Femur (tissue), 1 donor: ENCODE measurements at places on chromosomes 1 and 21.

- DNase-seq: no peak
Observed at GRCh38 chr1:89870998-89871397, 50.2 kb downstream of the LRRC8D start.

DNA sequence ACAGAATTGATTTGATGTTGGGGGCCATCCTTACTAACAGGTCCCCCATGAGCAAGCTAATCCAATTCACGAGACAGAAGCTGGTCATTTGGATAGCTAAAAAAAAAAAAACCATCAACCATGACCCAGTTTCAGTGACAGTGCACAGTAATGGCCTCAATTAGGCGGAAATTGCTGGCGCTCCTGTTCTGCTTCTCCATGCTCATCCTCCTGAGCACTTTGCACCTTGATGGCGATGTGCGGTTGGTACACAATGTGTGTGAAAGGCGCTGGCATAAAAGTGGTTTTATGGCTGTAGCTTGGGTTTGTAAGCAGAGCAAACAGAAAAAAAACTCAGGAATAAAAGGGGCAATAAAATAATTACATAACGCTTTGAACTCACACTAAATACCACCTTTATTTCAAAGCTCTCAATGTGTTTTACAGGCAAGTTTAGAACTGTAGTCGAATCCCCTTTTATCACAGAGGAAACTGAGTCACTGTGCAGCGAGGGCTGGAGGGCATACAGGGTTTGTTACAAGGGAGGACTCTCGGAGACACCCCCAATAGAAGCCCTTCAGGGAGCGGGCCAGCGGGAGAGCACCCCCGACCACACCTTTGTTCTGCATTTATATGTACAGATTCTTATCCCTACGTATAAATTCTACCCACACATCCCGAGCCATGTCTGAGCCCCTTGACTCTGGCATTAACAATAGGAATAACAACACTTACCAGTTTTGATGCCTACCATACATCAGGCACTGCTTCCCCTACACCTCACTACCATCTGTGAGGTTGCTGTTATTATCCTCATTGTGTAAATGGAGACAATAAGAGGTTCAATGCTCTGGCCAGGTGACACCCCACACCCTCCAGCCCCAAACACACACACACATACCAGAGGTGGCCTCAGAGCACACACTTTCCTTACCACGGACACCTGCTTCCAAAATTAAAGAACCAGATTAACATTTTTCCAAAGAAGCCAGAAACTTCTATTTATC lies 213.5 kb upstream of the IRF2BP2 start:
- DNase-seq: no peak

- DNase-seq: no peak
Observed at GRCh38 chr1:45934947-45935346, 131.5 kb downstream of the MAST2 start.

DNA sequence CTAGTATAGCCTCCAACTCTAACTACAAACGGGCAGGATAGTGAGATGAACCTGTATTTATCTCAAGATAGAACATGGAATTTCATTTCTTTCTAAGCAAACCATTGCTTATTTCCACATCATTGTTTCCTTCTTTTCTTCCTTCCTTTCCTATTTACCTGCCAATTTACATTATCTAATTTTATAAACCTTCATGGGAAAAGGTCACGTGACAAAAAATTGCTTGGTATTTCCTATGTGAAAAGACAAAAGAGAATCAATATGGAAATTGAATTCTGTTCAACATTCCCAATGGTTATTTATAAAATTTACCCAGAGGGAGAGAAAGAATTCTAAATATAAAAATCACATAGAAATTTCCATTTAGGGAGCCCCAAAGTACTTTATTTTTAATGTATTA lies 22.4 kb upstream of the RBM15 start:
- DNase-seq: no peak

- no peak for DNase-seq
Observed at GRCh38 chr1:172966844-172967540, 83.7 kb downstream of the TNFSF18 start.

DNA sequence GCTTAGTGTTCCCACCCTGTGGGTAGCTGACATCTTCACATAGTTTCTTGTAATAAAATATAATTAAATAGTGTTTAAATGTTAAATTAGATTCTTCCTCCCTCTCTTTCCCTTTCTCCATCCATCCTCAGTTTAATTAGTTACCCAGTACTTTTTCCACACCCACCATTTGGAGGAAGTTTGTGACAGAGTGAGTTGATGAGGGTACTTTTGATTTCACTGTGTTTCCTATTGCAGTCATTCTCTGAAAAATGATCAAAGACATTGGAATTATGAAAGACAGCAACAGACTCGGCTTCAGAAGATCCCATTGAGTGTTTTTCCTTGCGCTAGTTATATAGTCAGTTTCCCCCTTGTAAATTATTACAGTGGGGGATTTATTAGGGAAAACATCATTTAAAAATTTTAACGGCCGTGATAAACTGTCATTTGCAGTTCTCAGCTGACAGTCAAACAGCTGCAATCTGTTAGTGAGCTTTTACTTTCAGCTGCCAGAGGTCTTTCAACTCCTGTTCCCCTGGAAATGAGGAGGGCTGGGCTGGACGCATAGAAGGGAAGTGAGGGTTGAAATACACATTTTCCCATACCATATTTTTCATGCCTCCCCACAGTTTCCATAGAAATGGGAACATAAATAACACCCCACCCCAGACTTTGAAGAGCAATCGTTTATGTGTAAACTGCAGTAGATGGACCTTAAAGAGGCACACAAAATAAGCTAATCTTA lies 61.3 kb upstream of the CACYBP start:
- peak; percentile 66 for DNase-seq

- DNase-seq: peak; percentile 65
Observed at GRCh38 chr1:17573518-17574041, 34.1 kb downstream of the ARHGEF10L start.

GRCh38 chr1:64775113-64775512 lies 30.2 kb downstream of the RAVER2 start:
- DNase-seq: no peak

DNA sequence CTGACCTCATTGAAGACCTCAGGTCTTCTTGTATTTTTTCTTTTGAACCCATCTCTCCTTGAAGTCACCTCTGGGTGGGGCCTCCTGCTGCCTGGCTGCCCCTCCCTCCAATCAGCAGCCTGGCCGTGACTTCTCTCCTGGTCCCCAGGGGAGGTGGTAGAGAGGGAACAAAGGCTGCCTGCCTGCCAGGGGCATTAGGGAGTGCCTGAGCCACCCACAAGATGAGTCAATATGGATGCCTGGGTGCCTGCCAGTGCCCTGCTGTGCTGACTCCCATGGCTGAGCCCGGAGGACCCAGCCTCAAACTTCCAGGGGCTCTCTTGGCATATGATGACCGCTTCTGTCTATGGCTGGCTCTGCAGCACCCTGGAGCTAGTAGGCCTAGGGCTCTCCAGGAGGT lies 5.3 kb upstream of the CDCP2 start:
- no peak for DNase-seq

DNA sequence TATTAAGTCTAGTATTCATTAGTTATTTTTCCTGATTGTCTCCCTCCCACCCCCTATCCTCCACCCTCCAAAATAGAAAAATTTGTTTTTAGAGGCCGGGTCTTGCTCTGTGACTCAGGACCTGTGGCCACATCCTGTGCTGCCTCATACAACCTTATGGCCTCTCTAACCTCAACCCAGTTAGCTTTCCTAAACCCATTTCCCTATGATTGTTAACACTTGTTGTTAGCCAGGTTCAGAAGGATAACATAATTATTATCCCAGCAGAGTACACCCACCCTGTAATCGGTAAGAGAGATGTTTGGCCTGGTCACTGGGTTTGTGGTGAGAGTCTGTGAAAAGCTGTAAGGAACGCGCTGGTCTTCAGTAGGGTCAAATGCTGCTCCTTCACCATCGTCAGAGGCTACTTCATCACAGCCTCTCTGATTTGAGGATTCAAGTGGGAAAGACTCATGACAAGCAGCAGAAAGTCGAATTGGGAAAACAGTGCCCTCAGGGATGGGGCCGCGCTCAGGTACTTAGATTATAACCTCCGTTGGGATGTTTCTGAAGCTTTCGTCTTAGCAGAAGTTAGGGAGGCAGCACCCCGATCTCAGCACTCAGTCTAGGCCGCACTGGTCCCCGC lies 35.9 kb upstream of the HMGN1 start:
- DNase-seq: no peak

DNA sequence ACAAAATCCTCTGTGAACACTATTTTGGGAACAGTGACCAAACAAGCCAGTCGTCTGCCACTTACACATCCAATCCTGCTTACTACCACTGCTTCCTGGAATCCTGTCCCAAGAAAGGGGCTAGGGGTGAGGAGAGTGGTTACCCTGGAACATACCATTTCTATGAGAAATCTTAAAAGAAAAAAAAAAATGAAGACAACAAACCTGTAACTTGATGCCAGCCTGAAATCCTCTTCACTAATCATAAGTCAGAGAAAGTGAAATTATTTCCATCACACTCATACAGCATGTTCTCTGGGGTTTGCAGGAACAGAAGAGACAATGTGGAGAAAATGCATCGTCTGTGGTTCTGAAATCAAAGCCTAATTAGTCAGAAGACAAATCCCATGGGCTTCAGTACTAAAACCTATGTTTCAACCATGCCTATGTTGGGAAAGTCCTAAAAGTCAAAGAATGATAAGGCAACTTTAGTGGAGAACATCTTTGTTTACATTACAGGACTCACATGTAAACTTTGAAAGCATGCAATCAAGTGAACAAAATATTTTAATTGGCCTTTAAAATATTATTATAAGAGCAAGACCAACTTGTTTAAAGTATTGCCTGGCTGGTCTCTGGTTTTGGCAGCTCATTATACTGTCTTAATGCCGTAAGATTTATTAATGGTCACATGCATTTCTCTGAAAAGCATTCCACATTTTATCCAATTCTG lies 220.7 kb downstream of the LTN1 start:
- DNase-seq: no peak

DNA sequence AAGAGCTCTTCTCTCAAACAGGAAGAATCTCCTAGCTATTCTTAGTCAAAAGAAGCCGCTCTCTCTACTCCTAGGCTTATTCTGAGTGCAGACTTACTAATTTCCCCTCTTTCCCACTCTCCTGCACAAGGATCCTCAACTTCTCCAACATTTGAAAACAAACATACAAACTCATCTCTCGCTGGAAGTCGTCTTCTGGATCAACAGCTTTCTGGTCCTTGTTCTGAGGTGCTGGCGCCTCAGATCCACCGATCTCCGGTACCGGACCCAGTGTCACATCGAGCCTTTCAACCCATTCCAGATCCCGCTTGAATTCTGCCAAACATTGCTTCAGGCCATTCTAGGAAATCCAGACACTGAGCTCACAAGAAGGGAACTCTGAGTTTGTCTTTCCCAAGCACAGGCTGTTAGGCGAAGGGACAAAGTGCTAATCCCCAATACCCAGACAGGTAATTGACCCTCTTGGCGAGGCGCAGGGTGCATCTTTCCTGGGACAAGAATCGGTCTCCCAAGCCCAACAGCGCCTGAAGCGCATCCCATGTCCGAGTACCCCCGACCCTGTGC lies 696 bp downstream of the EBNA1BP2 start:
- DNase-seq: no peak

- DNase-seq: peak; percentile 35
Observed at GRCh38 chr1:20440785-20441200, 45.2 kb downstream of the CAMK2N1 start.

- peak; percentile 75 for DNase-seq
Observed at GRCh38 chr1:200483491-200484143, 73.8 kb upstream of the ZNF281 start.

DNA sequence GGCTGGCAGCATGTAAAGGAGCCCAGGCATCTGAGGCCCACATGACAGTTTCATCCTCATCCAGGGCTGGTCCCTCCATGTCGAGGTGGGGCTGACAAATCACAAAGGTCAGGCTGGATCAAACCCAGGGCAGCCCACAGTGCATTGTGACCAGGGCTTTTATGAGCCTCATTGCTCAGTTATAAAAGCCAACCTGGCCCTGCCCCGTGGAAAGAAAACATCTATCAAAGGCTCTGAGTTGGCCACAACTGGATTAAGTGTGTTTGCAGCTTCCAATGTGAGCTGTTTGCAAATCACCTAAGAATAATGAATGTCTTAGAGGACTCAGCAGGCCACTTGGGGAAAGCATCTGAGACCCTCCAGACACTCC lies 45.4 kb downstream of the GRHL3 start:
- DNase-seq: no peak

- DNase-seq: no peak
Observed at GRCh38 chr1:169809370-169810095, 14.8 kb upstream of the METTL18 start.

DNA sequence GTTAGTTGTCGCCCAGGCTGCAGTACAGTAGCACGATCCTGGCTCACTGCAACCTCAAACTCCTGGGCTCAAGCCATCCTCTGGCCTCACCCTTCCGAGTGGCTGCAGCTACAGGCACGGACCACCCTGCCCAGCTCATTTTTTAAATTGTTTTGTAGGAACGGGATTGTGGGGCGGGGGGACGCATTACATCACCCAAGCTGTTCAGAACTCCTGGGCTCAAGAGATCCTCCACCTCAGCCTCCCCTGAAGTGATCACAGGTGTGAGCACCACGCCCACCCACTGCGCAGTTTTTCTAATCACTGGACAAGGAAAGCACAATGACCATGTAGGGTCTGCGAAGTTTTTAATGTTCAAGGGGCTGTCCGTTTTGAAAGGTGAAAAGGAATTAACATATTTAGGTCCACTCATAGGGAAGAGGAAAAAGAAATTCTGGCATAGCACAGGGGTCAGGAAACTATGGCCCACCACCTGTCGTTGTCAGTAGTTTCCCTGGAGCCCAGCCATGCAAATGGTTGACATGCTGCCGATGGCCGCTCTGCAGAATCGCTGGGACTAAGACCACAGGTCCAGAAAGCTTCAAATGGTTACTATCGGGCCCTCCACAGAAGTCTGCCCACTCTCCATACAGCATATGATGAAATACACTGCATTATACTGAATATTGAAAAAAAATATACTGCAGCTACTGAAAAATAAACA lies 26.0 kb downstream of the SETD4 start:
- peak; percentile 52 for DNase-seq

GRCh38 chr1:213606252-213606820 lies 381.4 kb upstream of the PROX1 start:
- no peak for DNase-seq

GRCh38 chr1:31488528-31488927 lies 75.5 kb downstream of the SERINC2 start:
- no peak for DNase-seq

- no peak for DNase-seq
Observed at GRCh38 chr1:109932679-109933078, 22.0 kb downstream of the CSF1 start.

- no peak for DNase-seq
Observed at GRCh38 chr1:248792342-248792741, 33.4 kb downstream of the SH3BP5L start.
